ENCODE measurements at places on chromosomes 12 and 14.

- no peaks in the 10 kb centered on the region for H3K27me3 ChIP-seq
- no peak overlapping the region for H3K4me3 ChIP-seq
- H3K36me3 ChIP-seq: no peaks in the 10 kb centered on the region
- DNase-seq: peak; percentile 87
- no peaks in the 10 kb centered on the region for H3K4me1 ChIP-seq
These were observed 13.7 kb upstream of the TMEM106C start for GRCh38 chr12:47949441-47950341.

GRCh38 chr12:53186745-53187144, 6.0 kb upstream of the CSAD start:
- H3K4me1 ChIP-seq: no peaks in the 10 kb centered on the region
- no peak overlapping the region for H3K4me3 ChIP-seq
- no peak overlapping the region for H3K27ac ChIP-seq
- no peak for DNase-seq
- peaks cover 56% of the 10 kb centered on the region for H3K36me3 ChIP-seq

- no peaks in the 10 kb centered on the region for H3K36me3 ChIP-seq
- H3K4me1 ChIP-seq: no peaks in the 10 kb centered on the region
- peak overlapping the region; percentile 90 for H3K27ac ChIP-seq
- H3K4me3 ChIP-seq: peak overlapping the region; percentile 86
- no peak for DNase-seq
- H3K27me3 ChIP-seq: peaks cover 6% of the 10 kb centered on the region
These were observed 704 bp downstream of the ATP2B1 start for GRCh38 chr12:89707703-89708564.

DNA sequence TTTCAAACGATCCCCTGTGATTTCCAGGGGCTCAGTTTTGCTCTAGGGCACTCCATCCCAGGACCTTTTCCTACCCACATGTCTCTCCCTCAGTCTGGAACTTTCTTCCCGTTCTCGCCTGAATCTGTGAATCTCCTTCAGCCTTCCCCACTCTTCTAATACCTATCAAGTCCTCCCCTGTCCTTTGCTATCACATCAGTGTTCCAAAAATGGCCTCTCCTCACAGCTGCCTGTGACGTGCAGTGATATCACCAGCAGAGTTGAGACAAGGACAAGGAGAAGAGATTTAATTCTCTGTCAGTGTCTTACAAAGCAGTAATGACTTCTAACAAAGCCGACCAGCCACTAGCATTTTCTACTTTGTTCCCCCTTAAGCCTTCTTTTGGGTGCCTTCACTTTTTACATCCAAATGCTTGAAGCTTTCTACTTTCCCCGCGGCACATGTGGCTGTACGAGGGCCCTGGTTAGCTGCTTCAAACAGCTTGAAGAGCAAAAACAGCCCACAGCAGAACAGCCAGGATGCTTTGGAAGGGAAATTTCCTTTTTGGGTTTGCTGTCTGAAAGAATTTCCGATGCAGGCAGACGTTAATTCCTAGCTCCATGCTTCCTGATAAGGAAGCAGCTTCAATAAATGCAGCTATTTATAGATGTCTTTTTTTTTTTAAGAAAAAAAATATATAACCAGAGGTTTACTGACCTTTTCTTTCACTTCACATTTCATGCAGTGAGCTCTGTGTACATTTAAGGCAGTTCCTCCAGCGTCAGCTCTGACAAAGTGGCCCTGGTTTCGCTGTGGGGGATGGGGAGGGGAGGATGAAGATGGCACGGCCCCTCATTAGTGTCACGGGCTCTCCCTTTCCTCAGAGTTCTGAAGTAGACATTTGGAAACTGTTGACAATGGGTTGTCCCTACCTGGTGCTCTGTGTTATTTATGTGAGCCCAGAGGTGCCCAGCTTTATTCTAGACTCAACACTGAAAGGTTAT, 109.3 kb downstream of the ETV6 start:
- no peaks in the 10 kb centered on the region for H3K27me3 ChIP-seq
- H3K36me3 ChIP-seq: peaks cover under 1% of the 10 kb centered on the region
- H3K4me3 ChIP-seq: no peak overlapping the region
- peaks cover 21% of the 10 kb centered on the region for H3K4me1 ChIP-seq
- H3K27ac ChIP-seq: no peak overlapping the region

DNA sequence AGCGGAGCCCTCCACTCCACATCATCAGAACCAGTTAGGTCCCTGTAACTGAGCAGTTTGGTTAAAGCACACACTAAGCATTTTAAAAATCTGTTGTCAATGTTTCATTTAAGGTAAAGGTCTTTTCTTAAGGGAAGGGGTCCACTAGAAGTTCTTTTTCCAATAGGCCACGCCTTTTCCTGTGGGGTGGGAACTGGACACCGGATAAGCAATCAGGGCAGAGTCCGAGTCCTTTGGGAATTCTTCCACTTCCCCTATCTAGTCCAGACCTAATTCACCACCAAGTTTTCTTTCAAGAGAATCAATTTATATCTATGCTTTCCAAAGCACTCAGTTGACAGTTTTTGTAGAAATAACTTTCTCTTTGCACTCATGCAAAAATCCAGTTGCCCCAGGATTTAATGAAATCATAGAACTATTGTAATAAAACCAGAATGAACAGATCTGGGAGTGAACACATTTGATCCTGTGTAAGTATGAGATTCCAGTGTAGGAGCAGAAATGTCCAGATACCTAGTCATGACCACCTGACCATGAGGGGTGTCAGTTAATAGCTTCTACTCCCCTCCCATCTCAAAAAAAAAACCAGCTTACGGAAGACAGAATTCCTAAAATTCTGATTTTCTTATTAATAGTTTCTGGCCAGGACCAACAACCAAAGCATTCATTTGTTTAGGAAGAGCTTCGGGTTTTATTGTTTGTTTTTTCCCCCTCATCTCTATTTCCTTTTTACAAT, 11.7 kb downstream of the VPS37B start:
- DNase-seq: no peak
- H3K4me1 ChIP-seq: peaks cover 14% of the 10 kb centered on the region
- peaks cover 13% of the 10 kb centered on the region for H3K27me3 ChIP-seq

- H3K27ac ChIP-seq: no peak overlapping the region
- H3K4me3 ChIP-seq: no peak overlapping the region
- no peaks in the 10 kb centered on the region for H3K4me1 ChIP-seq
These were observed 158.0 kb downstream of the EPS8 start for GRCh38 chr12:15631007-15631715.

All from H1 (cell line).